ENCODE measurements at places on chromosomes 11 and 22.
A peak's percentile ranks its signal among the peaks of the same experiment; 100 is the strongest.

- no peak for DNase-seq
Observed at GRCh38 chr22:49570032-49570848, 257.4 kb downstream of the BRD1 start.

DNA sequence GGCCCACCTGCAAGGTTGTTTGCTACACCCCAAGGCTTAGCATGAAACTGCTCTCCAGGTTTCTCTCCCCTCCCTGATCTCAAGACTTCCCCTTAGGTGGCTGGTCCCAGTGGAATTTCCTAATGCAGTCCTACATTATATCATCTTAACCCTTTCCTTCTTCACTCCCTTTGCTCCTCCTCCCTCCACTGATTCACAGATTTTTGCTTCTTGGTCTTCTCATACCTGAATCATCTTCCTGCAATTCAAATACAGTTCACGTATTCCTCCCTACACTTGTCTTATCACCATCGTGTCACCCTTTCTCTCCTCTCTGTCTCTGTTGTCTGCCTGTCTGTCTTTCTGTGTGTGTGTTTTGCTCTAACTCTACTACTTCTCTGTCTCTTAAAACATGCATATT is 17.0 kb downstream of the MMP10 start:
- DNase-seq = peak; percentile 42

- DNase-seq = no peak
Observed at GRCh38 chr11:100003985-100004384, 683.1 kb upstream of the ARHGAP42 start.

DNA sequence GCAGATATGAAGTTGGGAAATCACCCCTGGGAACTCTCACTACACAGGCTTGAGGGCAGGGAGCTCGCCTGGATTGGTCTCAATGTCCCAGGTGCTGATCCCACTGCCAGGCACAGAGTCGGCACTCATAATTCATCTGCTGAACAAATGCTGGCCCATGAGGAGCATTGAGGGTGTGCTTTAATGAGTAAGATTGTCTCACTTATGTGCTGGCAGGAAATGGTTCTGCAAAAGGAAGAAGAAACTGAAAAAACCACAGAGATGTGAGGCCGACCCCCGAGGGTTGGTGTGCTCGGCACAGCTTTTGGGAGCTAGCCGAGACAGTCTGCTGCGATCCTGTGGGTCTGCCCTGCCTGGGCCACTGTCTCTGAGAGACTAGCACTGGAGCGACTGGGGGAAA is 9.4 kb downstream of the PLAAT2 start:
- no peak for DNase-seq

GRCh38 chr22:49853981-49854831 is 562 bp downstream of the ZBED4 start:
- peak; percentile 36 for DNase-seq

- no peak for DNase-seq
Observed at GRCh38 chr22:49359076-49359475, 468.6 kb downstream of the BRD1 start.

- no peak for DNase-seq
Observed at GRCh38 chr11:66106786-66107599, 36.9 kb downstream of the PACS1 start.

- peak; percentile 64 for DNase-seq
Observed at GRCh38 chr11:80096736-80097135, 655.9 kb upstream of the TENM4 start.

DNA sequence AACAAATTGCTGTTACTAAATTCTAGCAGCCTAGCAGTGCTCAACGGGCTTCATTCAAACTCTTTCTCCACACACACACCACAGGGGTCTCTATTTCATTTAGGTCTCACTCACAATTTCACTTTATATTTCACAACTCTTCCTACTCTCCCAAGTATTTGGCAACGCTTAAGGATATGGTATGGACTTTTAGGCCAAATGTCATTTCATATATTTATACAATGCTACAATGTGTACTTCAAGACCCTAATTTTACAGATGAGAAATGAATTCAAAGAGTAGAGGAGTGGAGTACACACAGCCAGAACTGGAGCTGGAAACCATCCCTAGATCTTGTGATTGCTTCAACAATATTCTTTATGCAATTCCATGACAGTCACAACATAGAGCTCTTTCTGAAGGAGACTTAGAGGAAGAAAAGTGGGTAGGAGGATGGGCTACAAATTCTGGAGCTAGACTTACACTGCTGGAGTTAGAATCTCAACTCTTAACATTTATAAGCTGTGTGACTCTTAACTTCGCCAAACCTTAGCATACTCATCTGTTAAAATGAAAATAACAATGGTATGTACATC is 2.5 kb upstream of the MS4A13 start:
- DNase-seq = no peak

DNA sequence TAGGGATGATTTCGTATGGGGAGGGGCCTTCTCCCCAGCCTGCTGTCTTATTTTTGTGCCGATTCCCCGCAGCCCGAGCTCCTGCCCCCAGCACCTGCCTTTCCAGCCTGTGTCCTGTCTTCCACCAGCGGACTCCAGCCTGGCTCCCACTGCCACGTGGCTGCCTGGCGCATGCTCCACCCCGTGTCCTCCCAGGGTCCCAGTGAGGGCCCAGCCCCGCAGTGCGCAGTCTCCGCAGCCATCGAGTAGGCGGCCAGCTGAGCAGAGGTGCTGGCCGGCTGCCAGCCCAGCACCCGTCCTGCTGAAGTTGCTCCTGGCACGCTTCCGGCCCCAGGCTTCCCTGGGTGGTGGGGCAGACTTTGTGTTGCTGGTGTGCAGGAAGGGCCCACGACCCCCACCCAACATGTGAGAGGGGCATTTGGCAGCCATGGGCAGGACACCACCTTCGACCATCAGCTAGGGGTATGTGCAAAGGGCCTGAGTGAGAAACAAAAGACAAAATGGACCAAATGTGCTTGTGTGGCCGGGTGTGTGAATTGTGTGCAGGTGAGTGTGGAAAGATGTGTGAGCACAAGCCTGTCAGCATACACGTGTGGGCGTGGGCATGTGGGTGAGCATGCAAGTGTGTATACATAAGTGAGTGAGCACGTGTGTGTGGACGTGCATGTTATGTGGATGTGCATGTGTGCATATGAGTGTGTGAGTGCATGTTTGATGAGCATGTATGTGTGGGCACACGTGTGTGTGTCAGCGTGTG is 55.9 kb downstream of the RTN4R start:
- DNase-seq = peak; percentile 44

DNA sequence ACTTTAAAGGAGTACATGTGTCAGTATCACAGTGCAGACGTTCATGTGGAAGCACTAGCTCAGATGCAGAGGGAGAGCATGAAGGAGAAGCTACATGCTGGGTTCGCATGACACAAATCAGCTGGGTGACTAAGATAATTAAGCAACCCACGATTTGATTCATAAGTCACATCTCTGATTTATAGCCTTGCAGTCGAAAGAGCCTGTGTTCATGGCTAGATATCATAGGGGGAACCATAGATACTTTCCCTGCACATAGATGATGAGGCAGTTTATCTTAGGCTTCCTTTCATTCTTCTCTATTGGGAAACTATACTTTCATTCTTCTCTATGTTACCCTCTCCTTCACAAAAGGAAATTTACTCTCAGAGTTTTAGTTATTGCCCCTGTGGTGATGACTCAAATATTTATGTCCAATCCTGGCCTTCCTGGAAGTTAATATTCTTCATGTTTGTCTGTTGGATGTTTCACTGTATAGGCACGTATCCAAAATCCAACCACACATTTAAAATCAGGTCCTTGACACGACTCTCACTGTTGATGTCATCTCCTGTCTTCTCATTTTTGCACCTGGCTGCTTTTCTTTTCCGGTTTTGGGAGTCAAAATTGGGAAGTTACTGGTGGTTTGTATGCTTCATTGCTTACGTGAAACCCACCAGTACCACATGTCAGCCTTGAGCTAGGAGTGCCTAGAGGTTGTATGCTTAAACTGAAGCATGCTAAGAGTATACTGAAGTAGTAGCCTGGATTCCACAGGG is 56.3 kb upstream of the SLC5A12 start:
- DNase-seq = peak; percentile 84

GRCh38 chr11:87392665-87393064 is 354.9 kb downstream of the TMEM135 start:
- DNase-seq = no peak

GRCh38 chr22:44181033-44181911 is 547 bp downstream of the PARVG start:
- no peak for DNase-seq

DNA sequence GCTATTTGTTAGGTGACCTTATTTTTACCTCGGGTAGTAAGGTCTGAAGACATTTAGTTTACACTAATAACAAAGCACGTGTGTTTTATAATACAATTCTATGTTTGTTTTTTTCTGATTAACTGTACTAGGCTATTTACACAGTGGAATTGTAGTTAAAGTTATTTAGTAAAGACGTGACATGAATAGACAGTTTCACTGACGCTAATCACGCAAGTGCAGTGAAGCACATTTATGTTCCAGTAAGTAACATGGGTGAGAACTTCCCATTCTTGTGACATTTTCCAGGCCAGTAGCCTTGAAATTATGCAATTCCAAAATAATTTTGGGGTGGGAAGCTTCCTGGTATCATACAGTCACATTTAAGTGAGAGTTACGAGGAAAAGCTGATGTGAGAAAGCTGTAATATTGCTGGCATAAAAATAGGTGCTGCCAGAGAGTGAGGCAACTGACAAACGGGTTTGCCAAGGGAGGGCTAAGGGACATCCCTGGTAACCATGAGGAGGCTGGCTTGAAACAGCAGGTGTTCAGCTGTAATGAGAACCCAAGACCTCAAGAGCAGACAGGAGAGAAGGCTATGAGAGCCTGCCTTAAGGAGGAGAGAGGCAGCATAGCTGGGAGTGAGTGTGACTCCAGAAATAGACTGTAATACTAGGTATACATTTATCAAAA is 378.8 kb downstream of the DCDC1 start:
- DNase-seq = no peak

GRCh38 chr11:64684357-64684756 is 38.6 kb downstream of the NRXN2 start:
- no peak for DNase-seq

DNA sequence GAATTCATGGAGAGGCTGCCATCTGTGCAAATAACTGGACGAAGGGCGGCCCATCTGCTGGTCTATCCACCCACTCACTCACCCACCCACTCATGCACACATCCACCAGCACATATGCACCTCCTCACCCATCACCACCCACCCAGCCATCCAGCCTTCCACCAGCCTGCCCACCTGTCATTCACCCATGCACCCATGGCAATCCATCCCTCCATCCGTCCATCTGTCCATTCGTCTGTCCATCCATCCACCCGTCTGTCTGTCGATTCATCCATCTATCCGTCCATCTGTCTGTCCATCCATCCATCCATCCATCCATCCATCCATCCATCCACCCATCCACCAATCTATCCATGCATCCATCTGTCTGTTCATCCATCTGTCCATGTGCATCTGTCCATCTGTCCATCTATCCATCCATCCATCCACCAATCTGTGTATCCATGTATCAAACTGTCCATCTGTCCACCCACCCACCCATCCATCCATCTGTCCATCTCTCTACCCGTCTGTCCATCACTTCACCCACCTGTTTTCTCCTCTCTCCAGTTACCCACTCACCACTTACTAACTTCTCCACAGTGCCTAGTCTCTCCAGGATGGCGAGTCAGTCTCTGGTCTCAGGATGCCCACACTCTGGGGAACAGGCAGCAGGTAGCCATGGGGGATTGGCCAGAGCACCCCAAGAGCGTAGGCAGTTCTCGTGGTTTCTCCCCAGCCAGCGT is 8.9 kb downstream of the TRPM5 start:
- no peak for DNase-seq

DNA sequence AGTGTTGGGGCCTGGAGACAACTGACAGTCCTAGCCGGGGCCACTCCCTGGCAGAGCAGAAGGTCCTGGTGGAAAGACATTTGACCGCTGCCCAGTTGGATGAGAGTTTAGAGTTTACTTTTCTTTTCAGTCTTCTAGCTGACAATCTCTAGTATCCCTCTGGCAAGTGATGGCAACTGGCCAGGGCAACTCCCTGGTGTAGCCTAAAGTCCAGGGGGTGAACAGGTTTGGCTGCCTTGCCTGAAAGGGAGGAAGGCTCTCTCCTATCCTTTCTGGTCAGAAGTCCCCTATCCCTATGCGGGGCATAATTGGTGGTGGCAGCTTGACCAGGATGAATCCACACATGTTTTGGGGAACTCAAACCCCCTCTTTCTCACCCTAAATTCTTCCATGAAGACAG is 16.8 kb upstream of the MSANTD2 start:
- no peak for DNase-seq

DNA sequence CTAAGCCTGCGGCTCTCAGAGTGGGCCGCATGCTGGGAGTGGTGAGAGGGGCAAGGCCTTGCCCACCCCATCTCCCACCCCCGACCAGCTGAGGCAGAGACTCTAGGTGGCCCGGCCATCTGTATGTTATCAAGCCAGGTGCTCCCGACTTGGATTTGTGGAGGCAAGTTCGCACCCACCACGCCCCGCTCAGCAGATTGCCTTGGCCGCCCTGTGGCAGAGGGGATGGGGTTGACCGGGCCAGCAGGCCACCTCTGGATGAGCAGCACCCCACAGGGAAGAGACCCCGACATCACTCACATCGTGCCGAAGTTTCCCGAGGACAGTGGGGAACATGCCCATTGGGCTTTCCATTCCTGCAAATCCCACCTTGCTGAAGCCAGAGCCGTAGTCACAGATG is 40.8 kb downstream of the DHCR7 start:
- no peak for DNase-seq

DNA sequence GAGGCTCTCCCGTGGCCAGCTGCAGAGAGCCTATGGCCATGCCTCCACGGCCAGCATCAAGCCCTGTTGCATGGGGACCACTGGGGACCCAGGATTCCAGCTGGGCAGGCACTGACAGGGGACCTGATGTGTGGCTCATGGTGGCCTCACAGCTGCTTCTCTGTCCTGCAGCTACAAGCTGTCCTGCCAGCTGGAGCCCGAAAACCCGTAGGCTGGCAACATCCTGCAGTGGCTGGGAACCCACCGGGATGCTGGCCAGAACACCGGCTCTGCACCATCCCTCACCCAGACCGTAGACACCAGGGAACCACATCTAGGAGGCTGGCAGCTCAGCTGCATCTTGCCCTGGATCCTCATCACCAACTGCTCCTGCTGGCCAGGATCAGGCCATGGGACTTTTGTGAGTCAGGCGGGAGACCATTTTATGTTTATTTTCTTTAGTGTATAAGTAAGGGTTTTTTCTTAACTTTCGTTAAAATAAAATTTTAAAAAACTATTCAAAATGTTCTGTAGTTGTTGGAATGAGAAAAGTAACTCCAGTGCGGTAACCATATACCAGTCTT is 7.9 kb downstream of the RGL4 start:
- DNase-seq = no peak

DNA sequence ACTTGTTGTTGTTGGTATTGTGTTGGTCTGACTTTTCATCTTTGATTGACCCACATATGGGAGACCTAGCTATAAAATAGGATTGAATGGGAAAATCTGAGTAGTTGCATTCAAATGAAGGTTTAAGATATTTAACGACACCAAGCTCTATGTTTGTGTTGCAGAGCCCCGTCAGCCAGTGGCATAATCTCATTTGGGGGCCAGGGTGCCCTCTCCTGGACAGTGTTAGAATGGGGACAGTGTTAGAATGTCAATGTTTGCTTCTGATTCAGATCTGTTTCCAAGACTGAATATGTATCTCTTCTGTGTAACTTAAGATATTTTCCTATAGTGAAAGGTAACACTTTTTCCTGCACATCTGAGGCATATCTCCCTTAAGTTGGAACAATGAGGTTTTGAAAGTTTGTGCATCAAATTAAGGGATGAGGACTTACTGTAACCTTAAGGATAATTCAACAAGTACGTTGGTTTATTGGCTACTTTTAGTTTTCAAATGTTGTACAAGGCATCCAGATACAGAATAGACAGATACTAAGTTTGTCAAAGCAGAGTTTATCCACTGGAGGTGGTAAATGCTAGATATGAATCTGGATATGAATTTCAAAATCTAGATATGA is 5.3 kb upstream of the OR52M1 start:
- peak; percentile 55 for DNase-seq

- no peak for DNase-seq
Observed at GRCh38 chr11:81804858-81805257, 928.8 kb downstream of the FAM181B start.

Data from cardiac fibroblast (primary cell).